ENCODE measurements at places on chromosomes 1 and 21.

- no peak for DNase-seq
These were observed 154.1 kb downstream of the PHTF1 start for GRCh38 chr1:113605146-113605545.

DNA sequence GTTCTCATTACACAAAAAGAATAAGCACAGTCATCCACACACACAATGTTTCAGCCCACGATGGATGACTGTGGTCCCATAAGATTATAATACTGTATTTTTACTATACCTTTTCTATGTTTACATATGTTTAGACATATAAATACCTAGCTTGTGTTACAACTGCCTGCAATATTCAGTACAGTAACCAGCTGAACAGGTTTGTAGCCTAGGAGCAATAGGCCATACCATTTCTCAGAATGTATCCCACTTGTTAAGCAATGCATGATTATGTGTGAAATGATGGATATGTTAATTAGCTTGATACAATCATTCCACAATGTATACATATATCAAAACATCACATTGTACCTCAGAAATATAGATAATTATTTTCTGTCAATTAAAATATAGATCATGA is 33.2 kb upstream of the SAMD13 start:
- DNase-seq: no peak

- DNase-seq: no peak
These were observed 4.1 kb upstream of the PTAFR start for GRCh38 chr1:28180306-28181305.

DNA sequence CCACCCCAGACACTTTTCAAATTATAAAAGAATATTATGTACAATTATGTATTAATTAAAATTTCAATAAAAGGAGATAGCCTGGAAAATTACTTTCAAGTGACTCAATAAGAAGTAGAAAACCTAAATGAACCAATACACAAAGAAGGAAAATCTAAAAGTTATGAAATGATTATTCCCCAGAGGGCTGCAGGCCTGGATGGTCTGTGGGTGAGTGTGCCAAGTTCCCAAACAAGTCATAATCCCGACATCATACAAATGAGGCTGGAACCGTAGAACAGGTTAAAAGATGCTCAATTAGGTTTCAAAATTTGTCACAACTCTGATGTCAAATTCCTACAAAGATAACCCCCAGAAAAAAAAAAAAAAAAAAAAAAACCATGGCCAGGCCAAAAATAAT is 12.7 kb downstream of the SPATC1L start:
- DNase-seq: no peak

DNA sequence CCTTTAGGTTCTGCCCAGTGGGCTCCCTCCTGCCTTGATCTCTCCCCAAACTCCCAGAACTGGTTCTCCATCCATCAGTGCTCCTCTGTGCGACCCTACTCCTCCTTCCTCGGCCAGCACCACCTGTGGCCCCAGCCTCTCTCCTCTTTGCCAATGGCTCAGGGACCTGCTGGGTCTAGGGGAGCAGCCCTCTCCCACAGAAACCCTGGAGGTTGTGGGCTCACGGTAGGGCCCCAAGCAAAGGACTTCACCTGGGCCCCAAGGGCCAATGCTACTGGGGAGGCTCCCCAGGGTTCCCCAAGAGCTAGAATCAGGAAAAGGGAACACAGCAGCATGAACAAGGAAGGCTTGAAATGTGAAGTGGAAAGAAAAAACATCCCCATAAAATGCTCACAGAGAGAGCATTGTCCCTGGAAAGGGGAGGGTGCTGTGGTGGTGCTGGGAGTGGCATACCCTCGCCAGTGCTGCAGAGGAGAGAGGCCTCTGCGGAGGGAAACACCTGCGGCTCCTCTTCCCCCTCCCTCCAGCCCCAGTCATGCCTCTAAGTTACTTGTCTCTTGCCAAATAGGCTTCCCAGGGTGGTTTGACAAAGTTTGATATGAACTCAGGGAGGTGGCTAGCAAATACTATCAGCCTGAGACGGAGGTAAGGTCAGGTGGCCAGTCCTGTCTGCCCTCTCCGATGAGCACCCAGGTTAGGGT is 2.5 kb downstream of the TMEM63A start:
- DNase-seq: no peak

GRCh38 chr1:42957880-42958487 is 684 bp downstream of the SLC2A1 start:
- DNase-seq: peak; percentile 23

- peak; percentile 61 for DNase-seq
These were observed 162.7 kb upstream of the COL6A1 start for GRCh38 chr21:45818904-45819285.

DNA sequence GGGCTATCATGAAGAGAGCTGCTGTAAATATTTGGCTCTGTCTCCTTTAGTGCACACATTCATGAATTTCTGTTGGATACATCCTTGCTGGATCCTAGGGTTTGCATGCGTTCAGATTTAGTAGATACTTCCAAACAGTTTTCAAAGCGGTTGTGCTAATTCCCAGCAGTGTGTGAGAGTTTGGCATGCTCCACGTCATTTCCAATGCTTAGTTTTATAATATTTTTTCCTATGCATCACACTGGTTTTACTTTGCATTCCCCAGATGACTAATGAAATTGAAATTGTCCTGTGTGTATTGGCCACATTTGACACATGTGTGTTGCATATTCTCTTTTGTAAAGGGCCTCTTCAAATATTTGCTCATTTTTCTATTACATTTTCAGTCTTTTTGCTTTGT is 18.5 kb upstream of the AADACL3 start:
- DNase-seq: no peak

DNA sequence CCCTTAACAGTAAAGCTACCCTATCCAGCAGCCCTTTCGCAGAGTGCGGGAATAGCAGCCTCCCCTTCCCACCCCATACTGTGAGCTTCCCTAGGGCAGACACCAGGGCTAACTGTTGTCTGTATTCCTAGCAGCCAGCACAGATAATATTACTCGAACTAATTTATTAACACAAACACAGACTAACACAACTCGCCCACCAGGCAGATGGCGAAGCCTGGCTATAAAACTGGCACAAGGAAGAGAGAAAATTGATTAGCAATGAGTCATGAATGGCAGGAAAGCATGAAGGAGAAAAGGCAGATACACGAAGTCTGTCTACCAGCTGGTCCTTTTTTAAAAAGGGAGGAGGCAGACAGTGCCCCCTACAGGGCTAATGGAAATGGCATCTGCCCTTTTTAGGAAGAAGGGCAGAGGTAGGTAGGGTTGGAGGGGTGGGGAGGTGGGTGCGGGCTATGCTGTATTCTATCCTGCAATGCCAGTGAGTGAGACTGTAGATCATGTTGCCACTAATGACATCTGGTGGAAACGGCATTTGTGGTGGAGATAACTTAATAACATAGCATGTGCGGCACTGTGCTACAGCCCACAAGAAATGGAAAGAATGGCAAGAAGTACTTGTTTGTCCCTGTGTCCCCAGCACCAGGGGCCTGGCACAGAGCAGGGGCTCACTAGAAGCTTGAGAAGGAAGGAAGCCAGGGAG is 30.6 kb upstream of the CTPS1 start:
- DNase-seq: peak; percentile 17

DNA sequence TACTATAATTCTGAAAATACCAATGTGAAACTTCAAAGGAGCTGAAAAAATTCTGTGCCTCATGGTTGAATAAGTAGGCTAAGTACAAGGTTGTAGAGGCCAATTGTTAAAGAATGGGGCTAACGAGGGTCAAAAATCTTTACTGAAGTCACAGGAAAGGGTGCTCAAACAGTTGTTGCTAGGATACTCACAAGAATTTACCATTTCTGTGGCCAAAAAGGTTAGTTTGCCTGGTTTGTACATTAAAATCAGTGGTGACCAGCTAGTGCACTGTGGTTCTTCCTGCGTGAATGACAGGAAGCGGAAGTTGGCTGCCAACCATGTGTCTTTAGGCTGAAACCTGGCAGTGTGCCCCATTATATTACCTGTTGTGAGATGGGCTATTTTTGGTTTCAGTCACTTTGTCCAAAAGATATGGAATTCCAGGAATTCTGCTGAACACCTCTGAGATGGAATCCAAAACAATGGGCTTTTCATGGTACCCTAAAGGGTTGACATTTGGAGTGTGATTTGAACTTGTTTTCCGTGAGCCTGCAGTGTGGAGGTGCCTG is 13.5 kb downstream of the MAP3K21 start:
- DNase-seq: no peak

- DNase-seq: no peak
These were observed 54.2 kb upstream of the ARTN start for GRCh38 chr1:43879414-43879813.

- no peak for DNase-seq
These were observed 64.3 kb downstream of the TMEM53 start for GRCh38 chr1:44609768-44610526.

- no peak for DNase-seq
These were observed 12.4 kb upstream of the SPATA1 start for GRCh38 chr1:84493747-84494146.

DNA sequence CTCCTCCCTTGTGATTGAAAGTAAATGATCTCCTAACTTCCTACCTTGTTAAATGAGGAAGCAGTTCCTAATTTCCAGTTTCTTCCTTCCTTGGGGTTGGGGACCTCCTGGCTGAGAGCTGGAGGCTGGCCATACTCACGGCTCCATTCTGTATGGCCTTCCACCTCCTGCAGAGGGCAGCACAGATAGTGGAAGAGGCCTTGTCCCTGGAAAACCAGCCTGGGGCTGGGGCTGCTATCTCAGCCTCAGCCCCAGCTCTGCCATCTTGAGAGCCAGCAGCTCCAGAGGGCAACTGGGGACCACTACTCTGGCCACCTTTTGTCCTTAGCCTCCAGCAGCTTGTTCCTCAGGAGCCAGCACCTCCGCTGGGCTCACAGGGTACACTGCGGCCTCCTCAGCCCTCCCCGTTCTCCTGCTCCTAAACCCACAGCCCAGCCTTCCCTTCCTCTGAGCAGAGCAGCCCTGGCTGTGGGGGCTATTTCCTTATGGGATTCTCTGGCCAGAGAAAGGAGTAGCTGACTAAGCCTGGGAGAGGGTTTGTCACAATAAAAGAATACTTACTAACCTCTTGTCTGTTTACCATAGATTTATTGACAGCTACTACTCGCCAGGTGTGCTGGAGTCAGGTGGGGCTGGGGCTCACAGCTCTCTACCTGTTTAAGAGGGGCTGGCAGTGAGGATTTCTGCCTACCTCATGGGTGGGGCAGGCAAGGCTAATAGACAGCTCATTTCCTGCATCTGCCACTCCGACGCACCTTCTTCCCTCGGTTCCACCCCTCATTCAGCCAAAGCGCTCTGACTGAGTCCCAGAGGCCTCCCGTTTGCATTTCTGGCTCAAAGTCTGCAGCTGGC is 6.3 kb downstream of the TMEM234 start:
- DNase-seq: no peak

- no peak for DNase-seq
These were observed 42.4 kb downstream of the FBXO2 start for GRCh38 chr1:11611638-11612327.

DNA sequence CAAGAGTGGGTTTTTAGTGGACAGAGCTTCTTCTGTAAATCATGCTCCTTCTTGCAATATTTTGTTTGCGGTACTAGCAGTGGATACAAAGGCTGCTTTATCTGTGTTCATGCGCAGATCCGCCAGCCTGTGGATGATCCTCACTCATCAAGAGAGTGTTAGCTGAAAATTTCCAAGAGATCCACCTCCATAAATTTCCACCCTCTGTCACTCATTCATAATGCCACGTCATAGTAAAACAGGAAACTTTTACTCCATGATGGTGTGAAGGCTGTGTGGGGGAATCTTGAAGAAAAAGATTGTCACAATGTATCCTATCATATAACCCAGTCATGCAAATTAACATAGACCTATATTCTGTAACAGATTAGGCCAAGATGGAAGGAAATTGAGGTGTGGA is 4.4 kb upstream of the MAPKAPK2 start:
- no peak for DNase-seq

- no peak for DNase-seq
These were observed 34.1 kb upstream of the CNIH3 start for GRCh38 chr1:224582041-224582440.

- no peak for DNase-seq
These were observed 424 bp upstream of the NECAP2 start for GRCh38 chr1:16440131-16440469.

- DNase-seq: no peak
These were observed 23.0 kb downstream of the SLAMF1 start for GRCh38 chr1:160623862-160624261.

DNA sequence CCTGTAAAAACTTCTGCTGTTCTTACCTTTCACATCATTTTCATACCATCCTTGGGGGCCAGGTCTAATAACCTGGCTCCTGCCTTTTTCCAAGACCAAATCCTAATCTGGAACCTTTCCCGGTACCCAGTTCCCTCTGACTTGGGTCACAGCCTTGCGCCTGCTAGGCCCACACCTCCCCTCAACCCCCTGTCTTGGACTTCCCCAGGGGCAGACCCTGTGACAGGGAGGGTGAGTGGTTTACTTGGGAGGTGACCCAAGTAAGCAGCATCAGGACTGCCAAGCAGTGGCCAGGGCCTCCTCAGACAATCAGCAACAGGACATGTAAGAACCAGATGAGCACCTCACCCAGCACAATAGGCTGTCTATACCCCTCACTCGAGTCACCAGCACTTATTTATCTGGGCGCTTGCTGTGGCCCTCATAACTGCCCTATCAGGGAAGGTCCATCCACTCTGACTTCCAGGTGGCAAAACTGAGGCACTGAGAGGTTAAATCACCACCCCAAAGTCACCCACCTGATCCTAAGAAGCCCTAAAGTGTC is 124.7 kb downstream of the MATN1 start:
- no peak for DNase-seq

DNA sequence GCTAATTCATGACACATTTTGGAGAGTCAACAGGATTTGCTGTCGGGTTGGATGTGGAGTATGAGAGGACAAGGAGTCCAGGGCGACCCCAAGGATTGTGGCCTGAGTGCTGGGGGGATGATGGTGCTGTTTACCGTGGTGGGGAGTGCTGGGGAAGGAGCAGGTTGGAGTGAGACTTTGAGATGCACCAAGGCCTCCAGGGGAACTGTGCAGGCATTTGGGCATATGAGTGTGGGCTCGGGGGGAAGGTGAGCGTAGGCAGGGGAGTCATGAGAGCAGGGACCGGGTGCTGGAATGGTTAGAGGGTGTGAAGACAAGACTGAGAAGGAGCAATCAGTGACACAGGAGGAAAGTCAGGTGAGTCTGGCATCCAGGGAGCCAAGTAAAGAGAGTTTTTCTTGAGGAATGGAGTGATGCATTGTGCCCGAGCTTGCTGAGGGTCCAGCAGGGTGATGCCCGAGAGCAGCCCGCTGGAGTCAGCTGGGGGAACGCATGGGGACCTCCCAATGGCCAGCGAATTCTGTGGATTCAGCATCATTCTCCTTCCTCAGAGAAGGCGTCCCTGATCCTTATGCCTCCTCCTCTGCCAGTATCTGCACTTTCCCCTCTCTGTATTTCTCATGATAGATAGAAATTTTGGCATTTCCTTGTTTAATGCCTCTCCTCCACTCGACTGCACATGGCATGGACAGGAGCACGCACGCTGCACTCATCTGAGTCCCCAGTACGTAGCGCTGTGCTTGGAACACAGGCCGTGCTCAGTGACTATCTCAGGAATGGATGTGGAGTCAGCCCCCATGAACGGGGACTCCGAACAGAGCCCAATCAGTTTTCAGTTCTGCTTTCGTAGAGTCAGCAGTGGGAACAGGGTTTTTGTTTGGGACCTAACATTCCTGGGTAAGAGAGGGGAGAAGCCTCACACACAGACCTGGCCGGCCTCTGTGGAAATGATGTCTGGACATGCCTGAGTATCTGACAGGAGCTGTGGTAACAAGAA is 52.1 kb upstream of the ETV3 start:
- no peak for DNase-seq
